ENCODE measurements at places on chromosomes 6 and 20.

GRCh38 chr6:124131259-124131658, 327.6 kb downstream of the NKAIN2 start:
- DNase-seq = no peak

DNA sequence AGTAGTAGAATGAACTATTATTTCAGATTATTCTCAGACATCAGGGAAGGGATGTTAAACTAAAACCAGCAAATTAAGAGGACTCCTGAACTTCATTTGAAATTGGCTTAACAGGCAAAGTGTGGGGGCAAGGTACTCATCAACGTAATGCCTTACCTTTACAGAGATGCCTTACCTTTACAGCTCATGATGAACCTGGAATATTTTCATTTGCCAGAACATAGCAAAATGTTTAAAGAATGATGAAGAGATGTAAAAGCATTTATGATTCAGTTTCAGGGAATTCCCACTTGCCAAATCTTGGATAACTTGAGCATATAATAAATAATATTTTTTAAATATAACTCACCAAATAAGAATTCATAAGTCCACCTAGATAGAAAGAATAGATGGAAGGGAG, 207.5 kb downstream of the TINAG start:
- no peak for DNase-seq

- DNase-seq = no peak
Measured at GRCh38 chr20:46683011-46683667, 6.1 kb downstream of the TP53RK start.

DNA sequence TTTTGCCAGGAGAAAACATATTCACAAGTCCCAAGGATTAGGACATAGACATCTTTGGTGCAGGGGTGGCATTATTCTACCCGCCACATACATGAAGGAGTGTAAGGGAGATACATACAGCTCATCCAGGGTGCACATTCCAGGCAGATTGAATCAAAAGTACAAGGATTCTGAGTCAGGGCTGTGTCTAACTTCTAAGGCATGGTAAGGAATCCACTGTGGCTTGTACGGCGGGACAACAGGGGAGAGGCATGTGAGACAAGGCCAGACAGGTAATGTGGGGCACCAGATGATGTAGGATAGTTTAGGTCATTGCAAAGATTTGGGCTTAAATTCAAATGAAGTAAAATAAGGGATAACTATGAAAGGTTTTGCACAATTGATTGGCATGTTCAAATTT, 780.9 kb downstream of the C6orf118 start:
- DNase-seq = no peak

- no peak for DNase-seq
Measured at GRCh38 chr20:38060536-38060935, 27.0 kb downstream of the RPRD1B start.

- no peak for DNase-seq
Measured at GRCh38 chr20:50467174-50467573, 43.0 kb upstream of the PTPN1 start.

DNA sequence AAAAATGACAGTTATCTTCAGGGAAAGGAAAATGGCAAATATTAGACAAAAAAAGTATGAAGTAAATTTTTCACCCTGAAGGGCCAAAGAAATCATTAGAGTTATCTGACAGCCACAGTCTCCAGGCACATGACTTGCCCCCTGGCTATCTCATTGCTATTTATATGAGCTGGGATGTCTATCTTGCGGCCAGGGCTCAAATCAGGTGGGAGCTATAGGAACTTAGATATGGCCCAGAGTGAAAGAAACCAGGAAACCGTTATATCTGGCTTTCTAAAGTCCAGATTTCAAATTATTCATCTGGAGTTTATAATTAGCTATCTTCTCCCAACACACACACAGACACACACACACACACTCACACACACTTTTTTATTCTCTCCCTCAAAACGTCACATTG, 135.3 kb upstream of the EEF1E1 start:
- DNase-seq = no peak

DNA sequence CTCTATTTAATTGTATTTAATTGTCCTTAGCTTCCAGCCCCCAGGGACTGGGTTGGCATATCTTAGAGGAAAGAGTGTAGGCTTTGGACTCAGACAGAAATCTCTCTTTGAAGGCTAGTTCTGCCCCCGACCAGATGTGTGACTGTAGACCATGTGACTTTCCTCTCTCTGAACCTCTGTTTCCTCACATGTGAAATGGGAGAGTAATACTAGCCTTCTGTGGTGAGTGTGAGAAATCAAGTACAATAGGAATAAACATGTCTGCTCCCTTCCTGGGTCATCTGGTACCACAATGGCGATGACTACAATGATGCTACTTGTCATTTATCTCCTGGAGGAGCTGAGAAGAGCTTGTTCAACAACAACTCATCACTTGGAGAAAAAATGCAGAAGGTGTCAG, 179.9 kb downstream of the LRFN2 start:
- DNase-seq = no peak

GRCh38 chr6:25774120-25774715, 19.7 kb downstream of the SLC17A4 start:
- DNase-seq = no peak

DNA sequence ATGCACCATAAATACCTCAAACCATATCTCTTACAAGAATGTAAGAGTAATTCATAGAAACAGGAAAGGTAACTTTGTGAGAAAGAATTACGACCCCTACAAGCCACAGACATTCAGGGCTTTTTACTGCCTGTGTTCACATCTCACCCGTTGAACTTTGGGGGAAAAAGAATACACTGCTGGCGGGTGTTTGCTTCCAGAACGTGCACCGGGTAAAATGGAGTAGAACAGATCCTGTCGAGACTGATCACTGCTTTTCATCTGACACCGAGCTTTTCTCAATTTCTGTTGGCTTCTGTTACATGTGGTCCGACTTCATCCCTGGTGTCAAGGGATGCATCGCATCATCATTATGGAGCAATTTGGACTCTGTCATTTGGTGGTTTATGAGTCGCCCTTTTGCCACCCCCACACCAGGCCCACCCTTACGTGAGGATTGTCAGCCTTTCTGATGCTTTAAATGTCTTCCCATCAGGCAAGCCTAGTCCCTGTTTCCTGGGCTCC, 219.2 kb upstream of the ZFP64 start:
- no peak for DNase-seq

DNA sequence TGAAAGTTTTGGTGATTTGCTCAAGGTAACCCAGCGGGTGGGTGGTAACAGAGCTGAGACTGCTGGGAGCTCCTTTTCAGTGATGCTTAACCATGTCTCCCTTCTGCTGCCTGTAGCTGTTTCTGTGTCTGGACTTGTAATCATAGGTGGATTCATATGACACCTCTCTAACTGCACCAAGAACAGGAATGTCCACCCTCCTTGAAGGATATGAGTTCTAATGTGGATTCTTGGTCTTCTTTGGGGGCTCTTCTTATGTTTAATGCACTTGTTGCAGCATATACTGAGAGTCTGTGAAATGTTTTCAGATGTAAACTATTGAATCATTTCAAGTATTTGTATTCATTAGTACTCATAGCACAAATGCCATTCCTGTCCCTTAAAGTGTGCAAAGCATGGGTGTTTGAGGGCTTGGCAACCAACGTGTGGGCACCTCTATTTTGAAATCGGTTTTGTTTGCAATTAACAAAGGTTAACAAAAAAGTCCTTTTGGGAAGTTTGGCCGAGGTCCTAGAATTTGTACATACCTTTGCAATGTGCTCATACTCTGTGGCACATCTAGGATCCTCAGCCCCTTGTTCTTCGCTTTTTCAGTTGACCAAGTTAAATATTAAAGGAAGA, 138.0 kb downstream of the SOX4 start:
- DNase-seq = no peak

GRCh38 chr6:2259002-2259494, 13.6 kb upstream of the GMDS start:
- no peak for DNase-seq

DNA sequence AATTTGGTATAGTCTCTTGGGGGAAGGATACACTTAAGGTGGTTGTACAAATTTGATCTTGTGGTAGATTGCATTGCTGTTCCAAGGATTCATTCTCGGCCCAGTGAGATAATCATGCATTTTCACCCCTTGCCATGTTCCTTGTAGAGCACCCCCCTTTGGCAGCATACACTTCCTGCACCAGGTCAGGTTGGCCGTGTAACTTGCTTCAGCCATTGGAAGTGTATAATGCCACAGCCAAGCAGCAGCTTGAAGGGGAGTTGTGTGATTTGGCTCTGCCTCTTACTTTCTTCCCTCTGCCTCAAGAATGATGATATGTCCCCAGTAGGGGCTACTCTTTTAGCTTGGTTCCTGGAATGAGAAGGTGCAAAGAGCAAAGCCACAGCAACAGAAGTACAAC, 21.9 kb downstream of the CCN2 start:
- no peak for DNase-seq

Measured in NCI-H1436 (cell line).